ENCODE measurements at places on chromosomes 16 and 17.

DNA sequence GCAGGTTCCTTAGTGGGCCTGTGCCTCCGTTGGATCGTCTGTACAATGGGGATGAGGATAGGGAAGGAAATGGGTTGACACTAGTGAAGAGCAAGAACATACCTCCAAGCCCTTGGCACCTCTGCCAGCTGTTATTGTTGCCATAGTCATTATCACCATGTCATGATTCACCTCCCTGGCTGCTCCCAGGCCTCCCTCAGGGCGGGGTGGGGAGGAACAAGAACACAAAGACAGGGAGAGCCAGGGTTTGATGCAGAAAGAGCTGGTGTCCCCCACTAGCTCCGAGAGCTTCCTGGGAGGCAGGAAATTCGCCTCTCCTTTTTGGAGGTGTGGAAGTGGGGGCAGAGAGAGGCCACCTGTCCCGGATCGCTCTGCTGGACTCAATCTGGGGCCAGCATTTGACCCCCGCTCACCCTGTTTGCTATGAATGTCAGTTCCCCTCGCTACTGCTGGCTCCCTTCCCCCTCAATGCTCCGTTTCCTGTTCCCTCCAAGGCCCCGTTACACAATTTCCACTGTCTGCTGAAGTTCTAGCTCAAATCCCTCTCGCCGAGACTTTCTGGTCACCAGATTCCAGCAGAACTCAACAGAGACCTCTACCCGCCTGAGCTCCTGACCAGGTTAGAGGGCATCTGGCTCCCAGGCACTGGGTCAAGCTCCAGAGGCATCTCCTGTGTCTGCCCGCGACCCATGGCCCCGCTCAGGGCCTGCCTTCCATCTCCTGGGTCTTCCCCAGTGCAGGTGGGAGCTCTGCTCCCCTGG is 9.1 kb downstream of the TIMP2 start:
- DNase-seq: peak; percentile 42

DNA sequence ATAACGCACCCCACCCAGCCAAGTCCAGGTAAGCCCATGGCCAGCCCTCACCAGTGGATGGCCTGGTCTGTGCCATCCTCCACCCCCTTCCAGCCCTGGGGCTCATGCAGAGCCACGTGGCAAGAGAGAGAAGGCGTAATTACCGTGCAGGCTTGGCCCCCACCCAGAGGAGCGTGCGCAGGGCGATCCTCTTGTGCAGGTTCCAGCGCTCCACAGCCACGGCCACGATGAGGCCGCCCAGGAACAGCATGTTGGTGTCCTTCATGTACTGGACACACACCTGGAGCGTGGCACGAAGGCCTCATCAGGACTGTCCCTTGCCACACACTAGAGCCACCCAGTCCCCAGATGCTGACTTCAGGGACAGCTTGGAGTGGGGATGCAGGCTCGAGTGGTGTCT is 6.7 kb downstream of the SLC13A5 start:
- no peak for DNase-seq

DNA sequence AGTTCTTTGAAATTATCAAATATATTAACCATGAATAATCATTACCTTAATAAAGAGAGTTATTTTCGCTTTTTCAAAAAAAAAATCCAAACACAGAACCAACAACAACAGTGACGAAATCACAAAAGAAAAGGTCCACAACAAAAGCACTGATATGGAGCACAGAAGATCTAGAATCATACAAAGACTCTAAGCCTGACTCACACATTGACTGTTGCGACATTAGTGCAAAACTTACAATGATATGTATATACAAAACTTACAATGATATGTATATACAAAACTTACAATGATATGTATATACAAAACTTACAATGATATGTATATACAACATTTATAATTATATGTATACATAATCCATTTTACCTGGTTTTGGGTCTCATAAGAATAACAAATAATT is 117.7 kb downstream of the USP22 start:
- DNase-seq: no peak

- DNase-seq: no peak
These were observed 3.8 kb upstream of the ICAM2 start for GRCh38 chr17:64024215-64024654.

DNA sequence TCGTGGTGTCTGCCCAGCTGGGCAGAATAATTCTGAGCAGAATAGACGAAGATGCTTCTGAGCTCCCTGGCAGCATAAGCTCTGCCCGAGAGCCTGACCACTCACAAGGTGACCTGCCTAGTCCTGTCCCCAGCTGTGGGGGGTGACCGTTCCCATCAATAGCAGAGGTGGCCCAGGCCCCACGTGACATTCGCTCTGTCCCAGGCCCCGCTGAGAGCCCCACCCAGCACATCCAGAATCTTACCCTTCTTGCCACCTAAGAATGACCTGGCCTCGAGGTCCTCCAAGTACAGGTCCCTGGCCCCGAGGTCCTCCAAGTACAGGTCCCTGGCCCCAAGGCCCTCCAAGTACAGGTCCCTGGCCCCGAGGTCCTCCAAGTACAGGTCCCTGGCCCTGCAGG is 695 bp upstream of the TMEM204 start:
- no peak for DNase-seq

Data from Jurkat, Clone E6-1 (cell line).